ENCODE measurements at places on chromosomes 4 and X. TPM values are rescaled to one million over a fixed set of nuclear protein-coding genes. Genes with fewer than 3 reads are reported as not detected.

DNA sequence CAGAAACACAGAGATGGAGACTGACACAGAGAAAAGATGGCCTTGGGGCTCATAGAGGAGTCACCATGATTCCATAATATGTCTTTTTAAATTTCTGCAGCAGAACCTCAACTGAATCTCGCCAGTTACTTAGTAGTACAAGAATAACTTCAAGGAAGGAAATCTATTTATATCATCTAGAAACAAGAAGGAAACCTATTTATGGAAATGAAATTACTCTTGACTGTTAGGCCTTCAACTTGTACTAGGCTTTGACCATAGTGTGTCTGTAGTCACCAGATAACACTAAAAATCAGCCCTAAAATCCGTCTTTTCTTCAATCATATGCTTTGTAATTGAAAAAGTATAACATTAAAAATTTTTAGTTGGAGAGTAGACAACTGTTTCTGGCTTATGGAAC, 740.4 kb downstream of the TRIML1 start:
- DNase-seq, result no peak

HTRA3 gene
- 19.7 TPM for total RNA-seq

UGT2A1 gene
- total RNA-seq, result not detected

FAM156B gene
- total RNA-seq, result 26.2 TPM

All from breast epithelium (tissue), 4 donors.